ENCODE measurements at places on chromosomes 16 and 17.
A peak's percentile ranks its signal among the peaks of the same experiment; 100 is the strongest.

DNA sequence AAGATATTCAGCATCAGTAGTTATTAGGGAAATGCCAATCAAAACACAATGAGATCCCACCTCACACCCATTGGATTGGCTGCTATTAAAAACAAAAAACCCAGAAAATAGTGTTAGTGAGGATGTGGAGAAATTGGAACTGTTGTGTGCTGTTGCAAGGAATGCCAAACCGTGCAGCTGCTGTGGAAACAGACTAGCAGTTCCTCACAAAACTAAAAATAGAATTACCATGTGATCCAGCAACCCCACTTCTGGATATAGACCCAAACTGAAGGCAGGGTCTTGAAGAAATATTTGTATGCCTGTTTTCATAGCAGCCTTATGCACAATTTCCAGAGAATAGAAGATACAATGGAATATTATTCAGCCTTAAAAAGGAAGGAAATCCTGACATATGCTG is 46.0 kb downstream of the FOXK2 start:
- no peak for DNase-seq

DNA sequence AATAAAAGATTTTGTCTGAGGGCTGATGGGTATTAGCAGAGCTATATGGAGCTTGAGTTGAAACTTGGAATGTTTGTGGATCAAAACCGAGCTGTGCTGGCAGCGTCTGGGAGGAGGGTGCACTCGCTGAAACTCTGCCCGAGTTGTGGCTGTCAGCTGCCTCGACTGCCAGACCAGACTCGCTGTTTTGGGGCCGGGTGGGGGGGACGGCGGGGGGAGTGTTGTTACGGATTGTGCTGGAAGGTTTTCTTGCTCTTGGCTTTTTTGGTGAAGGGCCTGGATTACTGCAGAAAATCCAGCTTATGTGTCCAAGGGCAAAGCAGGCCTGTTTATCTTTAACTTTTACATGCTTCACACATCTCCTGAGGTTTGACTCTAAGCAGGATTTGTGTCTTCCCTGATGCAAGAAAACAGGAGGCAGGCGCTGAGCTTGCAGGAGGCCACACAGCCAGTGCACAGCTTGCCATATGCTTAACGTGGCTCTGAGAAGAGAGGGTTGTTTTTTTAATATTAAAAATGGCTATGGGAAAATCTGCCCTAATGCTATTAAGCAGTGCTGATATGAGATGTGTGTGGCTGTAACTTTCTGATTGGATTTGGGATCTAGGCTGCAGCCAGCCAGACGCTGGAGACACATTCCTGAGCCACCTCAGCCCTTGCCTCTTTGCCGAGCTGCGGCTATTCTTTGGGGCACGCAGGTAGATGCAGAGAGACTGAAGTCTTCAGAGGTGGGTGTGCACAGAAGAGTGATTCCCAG is 20.5 kb upstream of the RPTOR start:
- DNase-seq, result no peak

DNA sequence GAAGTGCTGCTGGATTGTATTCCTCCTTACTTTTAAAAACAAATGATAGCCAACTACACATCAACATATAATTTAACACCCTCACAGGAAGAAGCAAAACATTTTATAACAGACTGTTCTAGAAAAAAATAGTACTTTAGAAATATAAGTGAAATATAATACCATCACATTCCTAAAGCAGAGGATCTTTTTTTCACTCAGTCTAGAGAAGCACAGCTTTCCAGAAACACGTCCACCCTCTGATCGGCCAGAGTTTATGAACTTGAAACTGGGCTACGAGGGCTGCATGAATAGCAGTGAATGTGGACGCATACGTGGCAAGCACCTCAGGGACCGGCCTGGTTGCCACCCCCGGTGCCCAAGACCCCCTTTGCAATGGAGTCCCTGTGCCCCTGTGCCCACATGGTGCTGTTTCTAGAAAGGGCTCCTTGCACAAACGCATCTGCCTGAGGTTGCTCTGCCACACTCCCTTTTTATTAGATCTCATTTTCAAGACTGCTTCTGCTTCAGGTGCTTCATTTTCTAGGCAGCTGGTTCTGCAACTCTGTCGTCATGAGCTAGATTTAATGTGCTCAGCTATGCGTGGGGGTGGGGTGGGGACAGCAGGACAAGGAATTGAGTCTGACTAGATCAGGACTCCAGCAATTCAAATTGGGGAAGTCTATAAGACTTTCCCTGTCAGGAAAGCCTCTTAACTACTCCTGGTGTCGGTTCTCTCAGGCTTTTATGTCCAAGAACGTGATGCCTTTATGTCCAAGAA is 29.1 kb upstream of the ERN1 start:
- no peak for DNase-seq

DNA sequence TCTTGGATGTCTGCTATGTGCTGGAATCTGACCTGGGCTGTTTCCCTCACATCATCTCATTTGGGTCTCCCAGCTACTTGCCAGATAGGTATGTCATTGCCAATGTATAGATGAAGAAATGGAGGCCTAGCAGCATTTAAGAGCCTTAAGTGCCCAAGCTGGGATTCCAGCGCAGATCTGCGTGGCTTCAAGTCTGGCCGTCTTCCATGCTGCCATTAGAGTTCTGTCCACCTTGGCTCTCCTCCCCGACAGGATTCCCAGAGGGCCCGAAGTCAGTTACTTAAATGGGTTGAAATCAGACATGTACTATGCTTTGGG is 33.0 kb upstream of the CCR7 start:
- DNase-seq, result no peak

DNA sequence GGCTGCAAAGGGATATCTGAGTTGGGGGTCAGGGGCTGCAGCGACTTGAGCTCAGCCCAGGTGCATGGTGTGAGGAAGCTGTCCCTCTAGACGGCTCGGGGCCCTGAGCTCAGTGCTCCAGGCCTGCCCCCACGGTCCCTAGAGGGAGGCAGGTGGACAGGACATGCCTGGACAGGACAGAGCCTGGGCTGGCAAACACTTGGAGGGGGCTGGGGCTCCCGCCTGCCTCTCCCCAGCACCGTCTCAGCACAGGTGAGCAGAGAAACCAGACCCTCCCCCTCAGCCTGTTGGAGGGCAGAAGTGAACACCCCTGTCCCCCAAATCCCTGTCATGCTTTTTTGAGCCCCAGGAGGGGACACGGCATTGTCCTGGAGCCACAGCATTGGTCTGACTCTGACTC is 11.4 kb upstream of the SLC38A10 start:
- no peak for DNase-seq

GRCh38 chr17:79388556-79389295 is 222.1 kb downstream of the RBFOX3 start:
- no peak for DNase-seq

DNA sequence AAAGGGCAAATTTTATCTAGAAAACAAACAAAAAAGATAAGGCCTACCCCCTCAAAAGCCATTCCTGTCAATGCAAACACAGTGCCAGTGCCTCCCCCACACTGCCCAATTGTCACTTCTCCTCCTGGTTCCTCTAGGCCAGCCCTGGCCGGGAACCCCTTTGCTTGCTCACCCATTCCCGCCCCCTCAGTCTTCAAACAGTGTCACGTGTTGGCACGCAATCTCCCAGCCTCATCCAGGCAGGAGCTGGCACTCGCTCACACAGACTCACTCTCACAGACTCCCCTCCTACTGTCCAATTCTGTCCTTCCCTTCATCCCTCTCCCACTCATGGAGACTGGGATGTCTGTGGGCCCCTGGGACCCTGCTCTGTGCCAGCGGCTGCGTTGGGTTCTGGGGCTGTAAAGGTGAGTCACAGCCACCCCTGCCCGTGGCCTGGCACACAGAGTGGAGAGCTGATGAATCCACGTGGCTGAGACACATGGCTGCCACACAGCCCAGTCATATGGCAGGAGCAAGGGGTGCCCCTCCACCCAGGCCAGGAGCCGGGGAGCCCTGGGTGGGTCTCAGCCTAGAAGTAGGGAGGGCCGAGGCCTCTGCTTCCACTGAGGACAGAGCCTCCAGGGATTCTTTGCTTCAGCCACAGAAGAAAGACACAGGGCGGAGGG is 54.8 kb downstream of the VAC14 start:
- DNase-seq, result no peak

DNA sequence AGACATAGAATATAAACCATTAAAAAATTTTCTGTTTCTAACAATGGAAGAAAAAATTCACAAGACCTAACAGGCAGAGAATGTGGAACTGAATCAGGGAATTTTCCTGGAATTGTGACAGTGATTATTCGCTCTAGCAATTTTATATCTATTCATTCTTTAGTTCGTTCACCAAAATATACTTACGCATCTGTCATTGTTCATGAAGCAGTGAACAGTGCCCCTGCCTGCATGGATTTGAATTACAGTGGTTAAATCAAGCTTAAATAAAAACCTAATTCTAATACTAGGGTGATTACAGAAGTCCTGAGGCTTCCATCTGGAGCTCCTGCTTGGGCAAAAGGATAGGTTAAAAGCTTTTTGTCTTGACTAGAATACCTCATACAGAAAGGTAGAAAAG is 48.6 kb downstream of the ABCA8 start:
- DNase-seq, result no peak

DNA sequence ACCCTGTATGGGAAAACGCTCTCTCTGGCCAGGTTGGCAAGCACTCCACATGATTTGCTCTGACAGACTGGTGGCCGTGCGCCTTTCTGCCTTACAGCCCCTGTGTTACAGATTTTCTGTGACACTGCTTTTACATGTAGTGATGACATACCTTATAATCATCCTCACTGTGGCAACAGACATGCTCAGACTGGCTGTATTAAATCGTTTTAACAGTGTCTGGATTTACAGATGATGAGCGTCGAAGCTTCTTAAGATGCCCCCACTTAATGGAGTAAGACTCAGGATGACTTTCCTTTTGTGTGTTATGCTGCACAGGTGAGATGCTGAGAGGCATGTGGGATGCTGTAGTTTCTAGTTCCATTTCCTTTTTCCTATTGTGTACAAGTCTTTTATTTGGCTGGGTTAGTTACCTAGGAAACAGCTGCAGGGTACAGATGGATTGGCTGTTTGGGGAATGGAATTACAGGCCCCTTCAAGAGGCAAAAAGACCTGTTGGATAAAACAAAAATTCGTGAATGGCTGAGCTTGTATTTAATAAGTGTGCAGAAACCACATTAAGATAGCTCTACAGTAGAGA is 20.9 kb upstream of the VWA3A start:
- DNase-seq, result no peak

GRCh38 chr17:27091043-27091497 is 202.8 kb upstream of the WSB1 start:
- DNase-seq, result no peak

DNA sequence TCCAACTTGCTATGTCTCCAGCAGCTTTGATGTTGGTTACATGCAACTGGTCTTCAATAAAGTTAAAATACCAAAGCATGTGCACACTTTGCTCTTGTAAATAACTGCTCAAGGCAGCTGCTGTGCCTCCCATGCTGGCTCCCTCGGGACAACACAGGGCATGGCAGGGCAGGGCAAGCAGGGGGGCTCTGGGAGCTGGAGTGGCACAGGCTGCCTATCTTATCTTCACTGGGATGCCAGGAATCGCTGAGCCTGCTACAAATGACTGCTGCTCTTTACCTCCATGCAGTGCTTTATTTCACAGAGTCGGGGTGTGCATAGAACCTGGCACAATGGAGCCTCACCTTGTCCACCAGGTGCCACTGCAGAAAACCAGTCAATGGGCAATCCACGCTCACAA is 21.8 kb downstream of the PEMT start:
- no peak for DNase-seq

- no peak for DNase-seq
Observed at GRCh38 chr17:52546493-52546892, 388.0 kb upstream of the CA10 start.

GRCh38 chr17:41437769-41438168 is 3.0 kb downstream of the KRT38 start:
- DNase-seq, result no peak

- peak; percentile 61 for DNase-seq
Observed at GRCh38 chr17:76816590-76817135, 51.5 kb upstream of the MGAT5B start.

DNA sequence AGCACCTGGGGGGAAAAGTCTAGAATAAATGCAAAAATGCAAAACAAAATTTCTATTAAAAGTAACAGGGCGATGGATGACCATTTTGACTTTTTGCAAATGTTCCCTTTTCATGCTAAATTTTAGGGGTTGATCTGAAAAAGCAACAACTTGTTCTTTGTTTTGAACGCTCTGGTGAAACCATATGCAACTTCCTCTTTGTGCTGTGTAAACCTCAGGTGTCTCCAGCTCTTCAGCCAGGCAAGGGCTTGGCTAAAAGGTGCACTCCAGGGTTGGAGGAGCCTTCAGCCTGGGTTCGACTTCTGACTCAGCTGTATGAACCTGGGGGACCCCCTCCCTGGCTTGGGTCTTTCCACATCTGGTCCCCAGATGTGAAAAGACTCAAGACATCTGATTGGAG is 9.5 kb downstream of the IRF8 start:
- DNase-seq, result no peak

DNA sequence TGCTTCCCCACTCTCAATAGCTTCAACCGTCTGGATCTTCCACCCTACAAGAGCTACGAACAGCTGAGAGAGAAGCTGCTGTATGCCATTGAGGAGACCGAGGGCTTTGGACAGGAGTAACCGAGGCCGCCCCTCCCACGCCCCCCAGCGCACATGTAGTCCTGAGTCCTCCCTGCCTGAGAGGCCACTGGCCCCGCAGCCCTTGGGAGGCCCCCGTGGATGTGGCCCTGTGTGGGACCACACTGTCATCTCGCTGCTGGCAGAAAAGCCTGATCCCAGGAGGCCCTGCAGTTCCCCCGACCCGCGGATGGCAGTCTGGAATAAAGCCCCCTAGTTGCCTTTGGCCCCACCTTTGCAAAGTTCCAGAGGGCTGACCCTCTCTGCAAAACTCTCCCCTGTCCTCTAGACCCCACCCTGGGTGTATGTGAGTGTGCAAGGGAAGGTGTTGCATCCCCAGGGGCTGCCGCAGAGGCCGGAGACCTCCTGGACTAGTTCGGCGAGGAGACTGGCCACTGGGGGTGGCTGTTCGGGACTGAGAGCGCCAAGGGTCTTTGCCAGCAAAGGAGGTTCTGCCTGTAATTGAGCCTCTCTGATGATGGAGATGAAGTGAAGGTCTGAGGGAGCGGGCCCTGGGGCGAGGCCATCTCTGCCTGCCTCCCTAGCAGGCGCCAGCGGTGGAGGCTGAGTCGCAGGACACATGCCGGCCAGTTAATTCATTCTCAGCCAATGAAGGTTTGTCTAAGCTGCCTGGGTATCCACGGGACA is 11.1 kb upstream of the CLEC18A start:
- no peak for DNase-seq

- DNase-seq, result no peak
Observed at GRCh38 chr16:58042001-58042885, 16.7 kb downstream of the MMP15 start.

GRCh38 chr17:50847566-50847965 is 12.2 kb downstream of the WFIKKN2 start:
- no peak for DNase-seq

DNA sequence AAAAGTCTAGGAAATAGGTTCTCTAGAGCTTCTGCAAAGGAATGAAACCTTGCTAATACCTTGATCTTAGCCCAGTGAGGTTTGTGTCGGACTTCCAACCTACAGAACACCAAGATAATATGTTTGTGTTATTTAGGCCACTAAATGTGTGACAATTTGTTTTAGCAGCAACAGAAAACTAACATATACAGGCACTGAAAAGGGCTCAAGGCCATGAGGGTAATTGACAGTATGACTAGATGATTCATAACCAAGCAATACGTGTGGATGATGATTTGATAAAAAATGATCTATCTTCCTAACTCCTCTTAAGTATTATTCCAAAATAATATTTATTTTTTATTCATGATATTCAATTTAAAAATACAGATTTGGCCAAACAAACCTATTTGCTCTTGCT is 27.7 kb upstream of the MED13 start:
- DNase-seq, result no peak
